Gastroesophageal sphincter (tissue), 4 donors: ENCODE measurements at places on chromosomes 5 and 9. TPM values are rescaled to one million over a fixed set of nuclear protein-coding genes. Genes with fewer than 3 reads are reported as not detected.

DNA sequence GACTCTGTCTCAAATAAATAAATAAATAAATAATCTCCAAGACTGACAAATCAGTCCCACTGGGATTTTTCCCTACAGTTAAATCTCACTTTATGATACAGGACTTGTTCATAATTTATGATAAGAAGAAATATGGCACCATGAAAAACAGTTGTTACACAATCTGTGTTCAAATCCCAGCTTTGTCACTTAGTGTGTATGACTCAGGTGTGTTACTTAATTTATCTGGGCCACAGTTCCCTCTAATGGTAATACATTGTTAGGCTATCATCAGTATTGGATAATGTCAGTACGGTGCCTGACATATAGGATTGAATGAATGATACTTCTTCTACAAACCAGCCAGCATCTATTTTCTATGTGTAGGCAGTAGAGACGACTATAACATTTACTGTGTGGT is 23.1 kb downstream of the SLC36A3 start:
- no peak for ATAC-seq

DNA sequence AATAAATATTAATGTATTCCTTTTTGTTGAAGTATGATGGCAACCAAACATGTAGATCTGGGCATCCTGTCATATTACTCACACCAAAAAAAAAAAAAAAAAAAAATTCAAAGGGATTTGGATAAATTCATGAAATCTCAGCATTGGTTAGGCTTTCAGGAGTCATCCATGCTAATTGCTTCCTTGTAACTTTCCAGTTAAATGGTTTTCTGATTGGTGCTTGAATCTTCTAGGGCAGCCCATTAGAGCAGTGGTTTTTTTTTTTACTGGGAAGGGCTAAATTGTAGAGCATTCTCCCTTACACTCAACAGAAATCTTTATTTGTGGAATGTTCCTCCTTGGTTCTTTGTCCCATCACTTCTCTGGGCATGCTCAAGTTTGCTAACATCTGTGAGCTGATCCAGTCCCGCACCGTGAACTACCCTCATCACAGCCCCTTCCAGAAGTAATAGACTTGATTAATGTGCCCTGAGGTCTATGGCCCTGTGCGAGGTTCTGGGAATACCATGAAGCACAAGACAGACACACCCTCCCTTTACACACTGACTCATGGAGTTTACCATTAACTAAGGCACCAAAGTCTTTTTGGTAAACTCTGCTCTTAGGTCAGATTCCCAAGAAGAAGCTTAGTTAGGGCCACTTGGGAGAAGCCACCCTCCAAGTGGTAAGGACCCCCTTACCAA is 56.0 kb downstream of the RGS3 start:
- no peak for ATAC-seq

The TMC1 gene
- not detected for total RNA-seq

- ATAC-seq: no peak
These were observed 7.1 kb downstream of the SPINK9 start for GRCh38 chr5:148342371-148343045.

The JAKMIP2 gene
- 0.62 TPM for total RNA-seq

The SPATA31A3 gene
- not detected for total RNA-seq

DNA sequence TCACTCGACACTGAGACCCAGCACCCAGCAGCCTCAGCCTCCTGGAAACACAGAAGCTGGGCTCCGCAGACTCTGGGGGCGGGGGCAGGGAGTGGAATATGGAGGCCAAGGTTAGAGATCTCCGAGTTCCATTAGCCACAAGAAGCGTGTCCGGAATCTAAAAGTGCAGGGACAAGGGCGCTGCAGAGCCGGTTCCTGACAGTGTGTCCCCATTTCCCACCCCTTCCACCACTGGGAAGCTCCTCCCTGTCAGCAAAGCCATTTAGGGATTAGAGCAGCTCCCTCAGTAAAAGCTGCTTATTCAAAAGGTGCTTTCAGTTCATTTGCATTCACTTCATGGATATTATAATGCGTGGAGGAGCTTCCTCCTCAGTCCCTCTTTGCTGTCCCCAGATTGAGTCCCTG is 74.1 kb upstream of the HSPA9 start:
- no peak for ATAC-seq

- ATAC-seq: no peak
These were observed 29.9 kb downstream of the IRX2 start for GRCh38 chr5:2721385-2722138.

GRCh38 chr5:180391276-180391675 is 38.1 kb upstream of the GFPT2 start:
- ATAC-seq: no peak

The DMGDH gene
- total RNA-seq: 7.2 TPM

GRCh38 chr5:138064526-138064925 is 19.3 kb upstream of the WNT8A start:
- no peak for ATAC-seq

The ALDH7A1 gene
- total RNA-seq: 23.4 TPM

DNA sequence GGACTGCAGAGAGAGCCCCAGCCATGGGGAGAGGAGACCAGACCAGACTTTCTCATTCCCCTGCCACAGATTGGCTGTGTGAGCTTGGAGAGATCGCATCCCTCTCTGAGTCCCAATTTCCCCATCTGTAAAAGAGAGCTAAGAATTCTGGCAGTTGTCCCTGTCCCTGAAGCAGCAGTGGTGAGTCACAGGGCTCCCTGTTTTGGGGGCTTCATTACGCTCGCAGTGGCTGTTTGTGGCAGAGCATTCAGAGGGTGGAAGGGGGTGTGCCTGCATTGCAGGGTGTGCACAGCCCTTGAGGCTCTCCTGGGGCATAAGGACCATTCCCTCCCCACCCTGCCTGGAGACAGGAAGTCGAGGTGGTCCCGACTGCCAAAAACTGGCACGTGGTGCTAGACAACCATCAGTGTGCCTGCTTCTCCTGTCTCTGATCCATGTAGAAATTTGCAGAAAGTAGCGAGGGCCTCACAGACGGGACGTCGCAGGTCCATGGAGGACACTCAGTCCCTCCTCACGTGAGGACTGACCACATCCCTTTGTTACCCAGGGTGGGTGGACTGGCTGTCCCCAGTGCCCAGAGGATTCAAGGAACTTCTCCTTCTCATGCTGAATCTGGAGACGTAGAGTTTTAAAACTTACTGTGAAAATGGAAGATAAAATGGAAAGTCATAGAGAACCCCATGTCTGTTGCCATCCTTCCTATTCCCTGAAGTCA is 35.3 kb downstream of the HRH2 start:
- ATAC-seq: no peak

GRCh38 chr5:171596391-171596878 is 177.0 kb downstream of the FGF18 start:
- ATAC-seq: peak; percentile 76

- peak; percentile 70 for ATAC-seq
These were observed 53.7 kb downstream of the G3BP1 start for GRCh38 chr5:151825445-151825844.

DNA sequence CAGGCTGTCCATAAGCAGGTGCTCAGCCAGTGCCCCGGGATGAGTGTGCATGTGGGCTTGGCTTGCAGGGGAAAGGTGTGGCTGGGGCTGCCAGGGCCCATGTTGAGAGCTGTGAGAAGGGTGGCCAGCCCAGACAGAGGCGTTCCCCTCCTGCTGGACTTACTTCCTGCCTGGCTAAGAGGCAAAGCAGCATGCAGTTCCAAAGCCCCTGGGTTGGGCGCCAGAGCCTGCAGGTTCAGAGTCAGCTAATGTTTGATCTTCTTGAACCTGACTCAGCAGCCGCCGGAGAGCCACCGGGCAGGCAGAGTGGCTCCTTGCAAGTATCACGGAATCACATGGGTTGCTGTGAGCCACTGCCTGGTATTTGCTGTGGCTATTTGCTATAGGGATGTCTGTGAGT is 168.4 kb upstream of the MAP1B start:
- ATAC-seq: no peak

The ATP10B gene
- 1.3 TPM for total RNA-seq

DNA sequence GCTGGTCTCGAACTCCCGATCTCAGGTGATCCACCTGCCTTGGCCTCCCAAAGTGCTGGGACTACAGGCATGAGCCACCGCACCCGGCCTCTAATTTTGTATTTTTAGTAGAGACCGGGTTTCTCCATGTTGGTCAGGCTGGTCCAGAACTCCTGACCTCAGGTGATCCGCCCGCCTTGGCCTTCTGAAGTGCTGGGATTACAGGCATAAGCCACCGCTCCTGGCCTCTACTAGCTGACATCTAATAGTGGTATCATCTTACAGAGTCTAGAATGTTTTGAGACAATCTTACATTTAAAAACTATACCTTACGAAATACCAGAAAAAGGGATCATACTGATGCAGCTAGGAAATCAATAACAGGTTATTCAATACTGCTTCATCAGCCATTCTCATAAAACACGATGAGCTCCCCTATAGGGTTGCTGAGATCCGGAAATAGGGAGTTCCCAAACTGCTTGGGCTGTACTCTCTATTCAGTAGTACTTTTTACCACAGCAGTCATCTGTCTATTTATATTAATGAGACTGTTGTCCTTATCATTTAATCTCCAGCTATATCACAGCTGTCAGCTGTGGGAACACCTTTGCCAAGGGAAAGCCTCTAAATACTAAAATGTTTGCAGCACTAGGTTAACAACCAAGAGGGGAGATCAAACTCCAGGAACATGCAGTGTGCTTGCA is 8.1 kb upstream of the UBE2D2 start:
- ATAC-seq: no peak

DNA sequence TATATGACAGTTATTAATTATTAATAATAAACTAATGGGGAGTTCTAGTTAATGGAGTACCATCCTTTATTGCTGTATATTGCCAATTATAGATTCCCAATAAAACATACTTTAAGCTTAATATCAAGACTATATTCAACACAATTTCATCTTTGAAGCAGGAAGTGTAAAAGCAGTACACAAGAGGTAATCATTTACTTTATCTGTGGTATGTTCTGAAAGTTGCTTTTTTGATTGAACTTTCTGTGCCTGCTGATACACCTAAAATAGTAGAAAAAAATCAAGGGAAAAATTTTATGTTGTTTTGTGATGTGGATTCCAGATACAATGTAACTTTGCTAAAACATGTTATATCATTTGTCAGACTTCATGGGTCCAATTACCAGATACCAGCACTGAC is 58.0 kb downstream of the ACO1 start:
- ATAC-seq: no peak

DNA sequence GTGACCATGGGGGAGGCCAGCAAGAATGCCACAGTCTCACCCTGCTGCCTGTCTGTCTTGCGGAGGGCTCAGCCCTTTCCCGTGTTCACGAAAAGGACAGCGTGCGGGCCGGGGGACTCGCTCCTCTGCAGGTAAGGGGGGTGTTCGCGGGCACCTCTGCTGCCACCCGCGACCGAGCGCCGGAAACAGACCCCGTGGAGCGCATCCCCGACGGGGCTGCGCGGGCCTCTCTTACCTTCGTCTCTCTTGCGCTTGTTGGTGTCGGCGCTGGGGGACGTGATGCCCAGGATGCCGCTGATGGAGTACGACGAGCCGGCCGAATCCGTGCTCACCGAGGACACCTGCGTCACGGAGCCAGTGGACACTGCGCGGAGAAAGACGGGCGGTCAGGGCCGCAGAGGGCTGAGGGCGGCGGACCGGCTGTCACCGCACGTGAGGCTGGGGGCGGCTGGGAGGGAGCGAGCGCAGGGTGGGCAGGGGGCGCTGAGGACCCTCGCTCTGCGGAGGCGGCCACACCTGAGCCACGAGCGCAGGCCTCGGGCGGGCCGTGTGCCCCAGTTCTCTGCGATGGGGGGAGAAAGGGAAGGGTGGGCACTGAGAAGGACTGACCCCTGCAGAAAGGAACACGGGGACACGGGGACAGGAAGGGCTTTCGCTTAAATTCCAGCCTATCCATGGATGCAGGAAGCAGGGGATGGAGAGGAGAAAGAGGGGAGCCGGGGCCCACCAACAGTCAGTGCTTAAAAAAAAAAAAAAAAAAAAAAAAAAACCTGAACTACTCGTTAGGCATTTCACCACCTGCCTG is 31.5 kb downstream of the PAX5 start:
- no peak for ATAC-seq

The TSC1 gene
- total RNA-seq: 24.3 TPM

- ATAC-seq: no peak
These were observed 45.9 kb downstream of the LARP1 start for GRCh38 chr5:154801083-154801482.

DNA sequence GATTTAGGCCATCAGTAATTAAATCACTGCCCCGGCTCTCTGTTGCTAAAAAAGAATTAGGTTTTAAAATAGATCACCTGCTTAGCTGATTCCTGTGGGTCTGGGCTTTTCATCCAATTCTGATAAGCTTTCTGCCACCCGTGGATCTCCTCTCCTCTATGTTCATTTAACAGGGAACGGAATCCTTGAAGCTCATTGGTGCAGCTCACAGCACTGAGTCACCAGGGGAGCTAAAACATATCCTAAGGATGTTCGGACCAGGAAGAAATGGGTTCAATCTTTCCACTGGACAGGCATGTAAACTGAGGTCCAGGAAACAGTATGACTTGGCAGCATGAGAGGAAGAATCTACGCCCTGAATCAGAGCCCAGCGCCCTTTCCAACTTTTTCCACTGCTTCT is 267.1 kb upstream of the GRIA1 start:
- no peak for ATAC-seq

DNA sequence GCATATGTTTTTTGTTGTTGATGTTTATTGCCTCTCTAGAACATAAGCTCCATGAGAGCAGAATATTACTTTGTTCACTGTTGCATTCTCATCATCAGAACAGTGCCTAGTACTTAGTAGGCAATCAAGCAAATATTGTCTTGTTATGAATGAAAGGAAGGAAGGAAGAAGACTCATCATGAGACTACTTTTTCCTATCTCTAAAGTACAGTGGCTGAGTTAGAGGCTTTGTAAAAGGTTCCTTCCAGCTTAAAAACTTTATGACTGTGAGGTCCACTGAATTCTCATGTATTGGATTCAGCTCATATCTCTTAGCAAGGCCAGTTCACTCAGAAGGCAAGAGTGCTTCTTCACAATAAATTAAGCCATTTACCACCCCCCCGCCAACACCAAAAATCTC is 171.8 kb upstream of the NR3C1 start:
- ATAC-seq: no peak

GRCh38 chr9:20297646-20298084 is 324.6 kb downstream of the MLLT3 start:
- peak; percentile 74 for ATAC-seq

DNA sequence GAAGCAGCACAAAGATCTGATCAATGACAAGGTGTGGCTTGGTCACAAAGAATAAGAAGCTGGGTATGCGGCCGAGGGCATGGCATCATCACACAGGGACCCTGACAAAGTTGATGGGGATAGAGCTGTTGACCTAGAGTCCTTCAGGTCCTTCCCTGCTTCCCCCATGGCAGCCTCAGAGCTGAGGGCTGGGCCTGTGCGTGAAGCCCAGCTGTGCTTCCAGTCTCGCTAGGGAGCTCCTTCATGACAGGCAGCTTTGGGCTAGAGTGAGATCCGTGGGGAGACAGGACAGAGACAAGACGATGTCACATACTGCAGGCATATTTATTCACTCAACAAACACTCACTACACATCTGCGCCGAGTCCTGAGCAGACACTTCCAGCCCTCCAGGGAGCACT is 56.4 kb upstream of the NEURL1B start:
- ATAC-seq: no peak

GRCh38 chr5:17367256-17367840 is 130.7 kb upstream of the TAF11L2 start:
- ATAC-seq: no peak

The AQP7 gene
- 1.2 TPM for total RNA-seq
